ENCODE measurements at places on chromosomes 3 and 15.

DNA sequence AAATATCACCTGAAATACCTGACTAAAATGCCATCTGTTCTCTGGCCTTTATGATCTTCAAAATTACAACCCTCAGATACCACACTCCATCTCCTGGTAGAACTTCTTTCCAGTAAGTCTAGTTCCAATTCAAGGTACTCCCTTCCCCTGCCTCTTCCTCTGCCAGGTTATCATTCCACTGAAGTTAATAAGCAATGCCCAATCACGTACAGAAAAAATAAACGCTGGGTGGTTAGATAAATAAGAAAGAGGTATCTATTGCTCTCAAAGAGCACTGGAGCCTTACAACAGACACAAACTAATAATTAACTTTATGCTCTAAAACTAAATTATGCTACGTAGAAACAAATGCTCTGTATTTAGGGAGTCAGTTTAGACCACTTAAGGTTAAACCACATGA is 112.5 kb downstream of the MYO9A start:
- DNase-seq: no peak

DNA sequence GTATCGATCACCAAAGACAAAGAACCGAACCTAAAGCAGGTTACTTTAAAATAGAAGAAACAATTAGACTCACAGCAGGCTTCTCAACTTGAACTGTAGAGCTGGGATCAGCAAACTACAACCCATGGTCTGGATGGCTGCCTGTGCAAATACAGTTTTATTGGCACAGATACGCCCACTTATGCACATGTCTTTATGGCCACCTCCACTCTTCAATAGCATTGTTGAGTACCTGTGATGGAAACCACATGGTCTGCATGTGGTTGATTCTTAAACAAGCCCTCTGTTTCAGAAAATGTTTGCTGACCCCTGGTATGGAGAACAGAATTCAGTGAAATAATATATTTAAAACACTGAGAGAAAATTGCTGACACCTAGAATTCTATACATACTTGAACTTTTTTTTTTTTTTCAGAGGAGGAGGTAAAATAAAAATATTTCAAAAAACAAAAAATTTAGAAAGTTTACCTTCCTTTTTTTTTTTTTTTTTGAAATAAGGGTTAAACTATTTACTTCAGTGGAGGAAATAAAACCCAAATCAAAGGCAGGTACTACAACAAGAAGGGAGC is 263.8 kb upstream of the ATP10A start:
- DNase-seq: no peak

- DNase-seq: no peak
Observed at GRCh38 chr15:28116521-28117431, 17.7 kb upstream of the OCA2 start.

DNA sequence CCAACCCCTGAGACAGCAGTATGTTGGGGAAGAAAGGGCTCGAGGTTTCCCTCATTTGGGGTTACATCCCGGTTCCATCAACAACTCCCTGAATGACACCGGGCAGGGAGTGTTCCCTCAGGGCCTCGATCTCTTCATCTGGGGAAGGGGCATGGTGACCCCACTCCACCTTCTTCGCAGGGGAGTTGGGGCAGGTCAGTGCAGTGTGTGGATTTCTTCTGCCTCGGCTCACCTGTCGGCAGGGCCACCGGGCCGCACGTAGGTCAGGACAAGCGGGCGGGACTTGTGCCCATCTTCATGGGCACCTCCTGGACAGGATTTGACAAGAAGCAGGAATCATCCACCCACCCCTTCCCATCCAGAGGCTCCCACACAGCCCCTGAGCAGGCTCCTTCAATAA is 17.4 kb downstream of the GRIP2 start:
- DNase-seq: no peak

DNA sequence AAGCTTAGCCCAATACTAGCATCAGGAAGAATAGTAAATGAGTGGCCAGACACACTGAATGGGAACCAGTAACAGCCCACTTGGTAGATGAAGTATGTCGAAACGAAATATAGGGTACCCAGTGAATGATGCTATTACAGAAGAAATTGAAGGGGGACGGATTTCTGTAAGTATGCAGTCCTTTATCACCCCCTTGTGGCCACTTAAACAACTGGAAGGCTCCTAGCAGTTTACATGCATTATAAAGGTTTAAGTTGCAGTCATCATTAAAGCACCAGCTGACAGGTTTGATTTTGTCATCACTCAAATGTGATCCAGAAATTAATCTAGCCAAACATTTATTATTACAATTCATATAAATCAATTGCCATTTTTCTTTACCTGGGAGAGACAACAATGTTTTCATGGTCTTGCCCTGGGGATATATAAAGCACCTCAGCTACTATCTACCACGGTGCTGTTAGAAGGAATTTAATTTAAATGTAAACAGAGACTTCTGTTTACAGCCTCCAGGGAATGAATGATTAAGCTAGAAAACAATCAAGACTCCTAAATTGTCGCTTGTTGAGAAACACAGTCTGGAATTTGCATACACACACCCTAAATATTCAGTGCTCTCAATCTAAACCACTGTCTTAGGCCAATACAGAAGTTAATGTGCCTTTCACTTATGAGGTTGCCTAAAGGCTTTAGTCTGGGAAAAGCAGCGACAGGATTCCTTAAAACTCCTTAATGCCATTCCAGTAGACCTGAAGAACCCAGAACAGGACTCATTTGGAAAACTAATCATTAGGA is 7.8 kb downstream of the EIF1B start:
- peak; percentile 28 for DNase-seq

DNA sequence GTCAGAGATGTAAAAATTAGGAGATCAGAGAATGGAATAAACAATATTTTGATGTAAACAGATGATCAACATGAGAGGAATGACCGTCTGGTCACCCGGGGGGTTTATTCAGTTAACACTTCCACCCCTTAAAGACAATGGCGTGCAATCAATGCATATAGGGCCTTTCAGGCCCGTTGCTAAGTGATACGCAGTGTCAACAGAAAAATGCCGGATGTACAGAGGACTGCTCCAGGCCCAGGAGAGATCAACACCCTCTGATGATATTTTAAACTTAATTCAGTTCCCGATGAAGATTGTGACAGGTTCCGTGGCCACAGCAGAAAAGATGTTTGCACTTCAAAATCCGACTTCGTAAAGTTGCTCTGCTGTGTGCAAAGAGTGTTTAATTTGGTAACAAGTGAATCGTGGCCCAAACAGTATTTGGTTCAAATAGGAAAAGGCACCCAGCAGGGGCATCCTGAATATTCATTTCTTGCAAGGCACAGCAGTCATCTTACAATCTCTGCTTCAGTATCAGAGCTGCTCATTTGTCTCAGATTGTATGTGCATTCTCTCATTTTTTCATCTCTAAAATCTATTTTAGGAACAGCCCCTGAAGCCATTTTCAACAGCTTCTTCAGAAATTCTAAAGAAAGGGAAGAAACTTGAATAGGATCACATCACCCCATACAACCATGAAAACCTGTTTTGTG is 72.6 kb downstream of the FOXB1 start:
- DNase-seq: no peak

GRCh38 chr3:110749006-110749405 is 322.6 kb upstream of the NECTIN3 start:
- no peak for DNase-seq

DNA sequence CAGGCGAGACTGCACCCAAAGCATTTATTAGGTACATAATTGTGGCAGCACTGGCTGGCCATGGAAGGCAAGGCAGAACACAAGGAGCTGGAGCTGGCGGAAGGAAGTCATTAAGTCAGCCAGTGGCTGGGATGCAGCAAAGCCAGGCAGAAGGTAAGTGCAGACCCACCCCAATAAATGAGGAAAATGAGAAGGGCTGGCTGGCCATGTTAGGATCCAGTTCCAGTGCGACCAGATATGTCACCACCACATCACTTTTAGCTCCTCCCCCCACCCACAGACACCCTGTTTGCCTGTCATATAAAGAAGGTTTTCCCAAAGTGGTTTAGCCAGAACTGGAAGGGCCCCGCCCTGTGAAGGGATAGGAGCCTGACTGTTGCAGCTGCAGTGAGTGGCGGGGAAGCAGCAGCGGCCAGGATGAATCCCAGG is at the start of gene FURIN:
FURIN (plus strand) TSS at position 328 of the 429 bp plus-strand sequence. CDS start 7,153 bp downstream, outside the sequence.
- DNase-seq: peak; percentile 67

DNA sequence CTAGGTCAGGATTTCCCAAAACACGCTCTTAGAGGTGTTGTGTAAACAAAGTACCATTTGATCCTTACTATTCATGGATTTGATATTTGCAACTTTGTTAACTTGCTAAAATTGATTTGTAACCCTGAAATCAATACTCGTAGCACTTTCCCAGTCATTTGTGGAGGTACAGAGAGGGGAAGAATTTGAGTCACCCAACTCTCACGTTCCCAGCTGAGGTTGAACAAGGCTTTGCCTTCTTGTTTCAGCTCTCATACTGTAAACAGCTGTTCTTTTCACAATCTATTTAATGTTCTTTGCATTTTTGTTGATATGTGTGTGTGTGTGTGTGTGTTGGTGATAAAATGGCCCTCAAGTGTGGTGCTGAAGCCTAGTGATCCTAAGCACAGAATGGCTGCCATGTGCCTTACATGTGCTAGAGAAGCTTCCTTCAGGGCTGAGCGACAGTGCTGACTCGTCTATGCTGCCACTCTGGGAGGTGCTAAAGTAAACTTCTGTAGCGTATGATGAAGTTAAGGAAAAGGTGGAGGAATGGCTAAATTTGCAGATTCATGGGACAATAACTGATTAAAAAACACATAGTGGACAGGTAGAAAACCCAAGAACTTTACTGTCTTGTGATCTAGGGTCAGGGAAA is 173.2 kb downstream of the APBA2 start:
- no peak for DNase-seq

- DNase-seq: no peak
Observed at GRCh38 chr3:47318916-47319315, 36.2 kb downstream of the KLHL18 start.

- DNase-seq: peak; percentile 50
Observed at GRCh38 chr15:98085003-98085639, 124.6 kb downstream of the ARRDC4 start.

DNA sequence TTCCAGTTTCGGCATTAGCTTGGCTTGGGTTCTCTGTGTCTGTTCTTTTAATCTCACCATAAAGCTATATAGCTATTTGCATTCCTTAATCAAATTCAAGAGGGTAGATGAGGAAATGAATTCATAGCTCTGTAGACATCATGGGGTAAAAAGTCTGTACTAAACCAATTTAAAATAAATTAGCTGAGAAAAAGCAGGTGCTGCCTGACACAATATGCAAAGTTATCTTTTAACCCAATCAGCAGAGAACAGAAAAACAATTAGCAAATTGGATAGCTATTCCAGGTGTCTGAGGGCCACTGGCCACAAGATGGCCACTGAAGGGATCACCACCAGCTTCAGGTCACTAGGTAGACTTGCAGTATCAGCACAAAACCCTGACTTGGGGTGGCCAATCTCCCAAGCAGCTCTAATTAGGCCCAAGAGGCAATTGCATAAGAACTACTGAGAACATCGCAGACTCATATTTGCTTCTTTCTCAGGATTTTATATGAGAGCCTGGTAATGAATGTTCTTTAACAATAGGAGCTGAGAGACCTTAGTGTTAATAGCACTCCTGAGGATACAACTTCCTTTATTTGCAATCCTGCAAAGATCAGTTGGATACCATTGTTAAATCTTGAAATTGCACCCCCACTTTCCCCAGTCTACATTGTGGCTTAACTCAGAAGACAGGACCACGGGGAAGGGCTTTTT is 494.3 kb downstream of the PDCD6IP start:
- no peak for DNase-seq

- no peak for DNase-seq
Observed at GRCh38 chr3:46061108-46061720, 33.9 kb upstream of the XCR1 start.

DNA sequence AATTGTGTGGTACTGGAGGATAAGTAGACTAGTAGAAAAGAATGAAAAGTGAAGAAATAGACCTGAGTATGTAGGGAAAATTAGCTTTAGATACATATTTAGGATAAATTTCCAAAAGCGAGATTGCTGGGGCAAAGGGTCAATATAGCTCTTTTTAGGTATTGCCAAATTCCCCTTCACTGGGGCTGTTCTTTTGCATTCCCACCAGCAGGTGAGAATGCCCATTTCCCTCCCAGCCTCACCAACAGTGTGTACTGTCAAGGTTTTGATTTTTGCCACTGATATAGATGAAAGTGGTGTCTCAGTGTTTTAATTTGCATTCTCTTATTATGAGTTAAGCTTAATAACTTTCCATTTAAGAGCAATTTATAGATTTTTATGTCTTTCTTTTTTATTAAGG is 35.7 kb upstream of the BHLHE40 start:
- DNase-seq: no peak

- DNase-seq: no peak
Observed at GRCh38 chr3:182490596-182491491, 302.5 kb upstream of the ATP11B start.

DNA sequence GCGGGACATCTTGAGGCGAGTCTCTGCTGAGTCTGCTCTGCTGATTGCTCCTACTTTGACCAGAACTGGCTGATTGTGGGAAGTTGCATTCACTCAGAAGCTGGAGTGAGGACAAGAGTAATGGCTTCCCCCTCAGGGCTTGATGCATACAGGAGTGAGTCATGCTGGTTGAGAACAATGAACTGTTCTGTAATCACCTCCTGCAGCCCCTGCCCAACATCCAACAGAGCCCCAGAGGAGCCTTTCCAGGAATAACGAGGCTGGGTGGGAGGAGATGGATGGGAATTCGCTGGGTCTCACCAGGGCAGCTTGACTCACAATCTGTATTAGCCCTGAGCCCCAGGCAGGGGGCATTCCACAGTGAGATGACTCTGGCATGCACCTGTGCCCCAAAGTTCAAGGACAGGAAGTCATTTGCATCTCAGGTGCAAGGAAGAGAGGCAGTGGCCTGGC is 85.0 kb downstream of the RAB11A start:
- DNase-seq: no peak

DNA sequence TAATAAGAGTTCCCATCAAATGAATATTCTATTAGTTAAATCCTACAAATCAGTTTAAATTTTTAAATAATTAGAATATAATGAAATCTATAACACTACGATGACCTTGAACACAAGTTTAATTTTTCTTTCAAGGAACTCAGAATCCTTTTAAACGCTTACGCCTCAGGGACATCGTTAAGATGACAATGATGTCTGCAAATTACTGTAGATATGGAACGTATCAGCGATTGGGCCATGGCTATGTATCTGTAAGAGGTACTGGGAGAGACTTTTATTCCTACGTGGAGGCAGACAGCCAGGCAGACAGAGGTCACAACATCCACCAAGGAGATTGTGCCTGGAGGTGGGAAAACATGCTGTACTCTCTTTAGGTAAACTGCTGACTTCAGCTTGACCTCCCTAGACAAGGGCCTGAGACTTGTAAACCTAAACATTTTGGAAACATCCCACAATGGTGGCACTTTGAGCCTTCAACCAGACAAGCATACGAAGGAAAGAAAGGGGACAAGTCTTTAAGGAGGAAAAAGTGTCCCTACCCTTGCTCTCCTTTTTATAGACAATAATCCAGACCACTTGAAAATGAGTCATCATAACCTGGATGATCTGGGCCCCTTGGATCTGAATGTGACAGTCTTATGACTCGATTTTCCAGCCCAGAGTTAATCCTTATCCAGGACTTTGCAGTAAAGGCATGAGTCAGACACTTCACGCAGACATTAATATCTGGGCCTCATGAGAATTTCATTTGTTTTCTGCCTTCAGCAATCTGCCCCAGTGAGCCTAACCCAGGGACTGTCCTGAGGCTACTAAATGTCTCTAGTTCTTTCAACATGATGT is 6.8 kb upstream of the LDHAL6B start:
- DNase-seq: no peak

All from thyroid gland (tissue), 4 donors.